ENCODE measurements at places on chromosomes 1 and 21.
A peak's percentile ranks its signal among the peaks of the same experiment; 100 is the strongest.

DNA sequence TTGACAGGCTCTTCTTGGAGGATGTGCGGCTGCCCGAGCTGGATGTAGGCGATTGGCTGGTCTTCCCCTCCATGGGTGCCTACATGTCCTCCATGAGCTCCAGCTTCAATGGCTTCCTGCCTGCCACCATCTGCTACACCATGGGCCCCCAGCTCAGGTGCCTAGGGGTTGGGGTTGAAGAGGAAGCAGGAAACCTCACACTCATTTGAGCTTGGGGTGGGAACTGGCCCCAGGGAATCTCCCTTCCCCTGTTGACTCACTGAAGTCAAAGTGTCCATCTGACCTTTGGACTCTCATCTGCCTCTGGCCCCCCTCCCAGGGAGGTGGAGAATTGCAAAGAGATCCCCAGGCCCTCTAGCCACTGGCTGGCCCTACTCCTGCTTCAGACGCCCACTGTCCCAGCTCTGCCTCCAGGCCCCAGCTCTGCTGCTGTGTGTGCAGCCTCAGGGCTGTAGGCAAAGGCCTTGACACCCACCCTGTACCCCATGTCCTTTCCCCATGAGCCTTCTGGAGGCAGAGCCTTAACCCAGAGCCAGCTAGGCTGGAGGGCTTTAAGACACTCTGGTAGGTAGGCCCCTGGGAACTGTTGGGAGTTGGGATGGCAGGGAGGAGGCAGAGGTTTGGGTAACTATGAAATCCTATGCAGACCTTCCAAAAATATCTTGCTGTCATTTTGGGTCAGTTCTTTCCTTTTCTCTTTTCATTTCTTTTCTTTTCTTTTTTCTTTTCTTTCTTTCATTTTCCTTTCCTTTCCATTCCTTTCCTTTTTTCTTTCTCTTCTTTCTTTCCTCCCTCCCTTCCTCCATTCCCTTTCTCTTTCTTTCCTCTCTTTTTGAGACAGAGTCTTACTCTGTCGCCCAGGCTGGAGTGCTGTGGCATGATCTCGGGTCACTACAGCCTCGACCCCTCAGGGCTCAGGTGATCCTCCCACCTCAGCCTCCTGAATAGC is 66.9 kb upstream of the TINAGL1 start:
- DNase-seq, result no peak

DNA sequence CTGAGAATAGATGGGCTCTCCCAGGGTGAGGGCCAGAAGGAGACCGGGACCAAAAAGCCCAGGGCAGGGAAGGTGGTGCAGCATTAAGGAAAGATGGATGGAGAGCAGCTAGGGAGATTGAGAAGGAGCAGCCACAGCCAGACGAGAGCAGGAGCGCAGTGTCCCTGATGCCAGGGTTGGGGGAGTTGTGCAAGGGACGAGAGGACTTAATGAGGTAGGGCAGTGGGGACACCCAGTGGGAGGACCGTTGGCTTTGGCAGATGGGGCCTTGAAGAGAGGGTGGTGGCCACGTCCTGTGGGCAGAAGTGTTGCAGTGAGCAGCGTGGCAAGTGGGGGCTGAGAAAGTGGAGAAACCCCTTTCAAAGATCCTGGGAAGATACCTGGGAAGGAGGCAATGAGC is 38.0 kb upstream of the KDM4A start:
- DNase-seq, result no peak

GRCh38 chr1:116579259-116579875 is 8.5 kb upstream of the CD58 start:
- DNase-seq, result no peak

GRCh38 chr1:210901981-210902770 is 231.8 kb downstream of the KCNH1 start:
- DNase-seq, result no peak

GRCh38 chr1:236280438-236281197 is 1.1 kb downstream of the ERO1B start:
- DNase-seq, result no peak

DNA sequence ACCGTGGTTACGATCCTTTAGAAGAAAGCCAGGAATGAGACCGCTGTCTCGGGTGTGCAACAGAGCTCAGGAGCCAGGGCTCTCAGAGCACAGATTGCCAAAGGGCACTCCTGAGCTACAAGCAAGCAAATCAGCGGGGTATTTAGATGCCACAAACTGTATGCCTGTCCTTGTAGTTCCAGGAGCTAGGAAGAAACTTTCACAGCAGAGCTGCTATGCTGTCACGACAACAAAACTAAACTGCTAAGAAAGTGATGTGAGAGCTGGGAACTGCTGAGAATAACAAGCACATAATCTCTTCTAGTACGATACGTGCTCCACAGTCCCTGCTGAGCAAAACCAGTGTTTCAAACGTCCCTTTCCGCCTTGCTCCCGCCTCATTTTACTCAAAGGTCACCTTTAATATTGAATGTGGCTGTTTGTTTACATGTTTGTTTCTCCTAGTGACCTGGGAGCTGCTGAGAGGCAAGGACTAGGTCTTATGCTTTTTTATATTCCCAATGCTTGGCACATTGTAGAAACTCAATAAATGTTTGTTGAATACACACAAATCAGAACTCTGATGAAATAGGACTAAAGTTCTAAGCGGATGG is 14.7 kb downstream of the GREM2 start:
- DNase-seq, result no peak

GRCh38 chr1:10973956-10974881 is 38.2 kb upstream of the TARDBP start:
- no peak for DNase-seq

DNA sequence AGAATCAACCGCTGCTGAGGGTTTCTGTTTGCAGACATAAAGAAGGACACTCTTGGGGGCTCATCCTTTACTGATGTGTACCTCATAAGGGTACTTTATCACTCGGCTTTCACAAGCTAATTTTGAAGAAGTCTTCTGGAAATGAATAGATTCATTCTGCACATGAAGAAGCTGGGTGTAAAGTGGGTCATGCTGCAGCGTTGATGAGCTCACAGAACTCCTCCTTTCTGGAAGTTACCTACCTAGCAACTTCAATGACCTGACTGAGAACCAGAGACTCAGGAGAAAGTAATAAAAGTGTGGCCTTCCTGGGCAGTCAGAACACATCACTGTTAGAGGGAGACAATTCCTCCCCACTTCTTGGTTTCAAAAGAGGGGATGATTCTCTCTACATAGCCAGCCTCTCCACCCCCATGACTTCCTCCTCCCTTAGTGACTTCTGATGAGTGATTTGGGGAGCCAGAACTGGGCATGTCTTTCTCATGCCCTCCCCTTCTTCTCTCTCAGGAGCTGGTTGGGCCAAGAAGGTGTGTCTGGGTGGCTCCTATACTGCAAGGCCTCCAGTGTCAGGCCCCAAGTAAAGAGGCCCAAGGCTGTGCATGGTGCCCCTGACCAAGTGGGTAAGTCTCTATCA is 27.0 kb downstream of the PCNX2 start:
- DNase-seq, result no peak

DNA sequence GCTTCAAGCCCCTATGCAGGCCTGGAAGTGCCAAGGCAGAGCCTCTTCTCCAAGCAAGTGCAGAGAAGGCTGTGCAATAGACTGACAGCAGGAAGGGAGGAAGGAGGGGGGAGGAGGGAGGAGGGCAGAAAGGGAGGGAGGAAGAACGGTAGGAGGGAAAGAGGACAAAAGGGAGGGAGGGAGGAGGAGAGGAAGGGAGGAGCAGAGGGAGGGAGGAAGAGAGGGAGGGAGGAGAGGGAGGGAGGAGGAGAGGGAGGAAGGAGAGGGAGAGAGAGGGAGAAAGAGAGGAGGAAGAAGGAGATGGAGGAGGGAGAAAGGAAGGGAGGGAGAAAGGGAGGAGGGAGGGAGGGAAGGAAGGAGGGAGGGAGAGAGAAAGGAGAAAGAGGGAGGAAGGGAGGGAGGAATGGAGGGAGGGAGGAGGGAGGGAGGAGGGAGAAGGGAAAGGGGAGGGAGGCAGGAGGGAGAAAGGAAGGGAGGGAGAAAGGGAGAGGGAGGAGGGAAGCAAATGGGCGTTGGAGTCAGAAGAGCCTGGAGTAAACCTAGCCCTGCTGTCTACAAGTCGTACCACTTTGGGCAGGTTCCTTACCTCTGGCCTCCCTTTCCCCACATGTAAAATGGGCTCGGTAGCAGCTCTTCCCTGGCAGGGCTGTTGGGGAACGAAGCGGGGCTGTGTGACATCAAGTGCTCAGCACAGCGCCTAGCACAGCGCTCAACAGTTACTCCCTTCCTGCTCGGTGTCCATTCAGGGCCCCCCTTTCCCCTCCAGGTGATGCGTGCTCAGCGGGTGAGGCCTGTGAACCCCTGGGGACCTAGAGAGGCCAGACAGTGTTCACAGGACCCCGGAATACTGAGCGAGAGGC is 244.6 kb downstream of the NPHP4 start:
- no peak for DNase-seq

GRCh38 chr1:234862360-234862943 is 252.5 kb upstream of the IRF2BP2 start:
- no peak for DNase-seq

GRCh38 chr1:95582746-95583145 is 348.7 kb downstream of the RWDD3 start:
- no peak for DNase-seq

- no peak for DNase-seq
Measured at GRCh38 chr1:165954940-165955339, 127.5 kb downstream of the UCK2 start.

GRCh38 chr1:160124705-160125478 is 9.3 kb downstream of the ATP1A2 start:
- DNase-seq, result no peak

- no peak for DNase-seq
Measured at GRCh38 chr1:176157995-176158394, 49.1 kb downstream of the COP1 start.

GRCh38 chr1:96634883-96635282 is 86.7 kb upstream of the PTBP2 start:
- peak; percentile 53 for DNase-seq

GRCh38 chr1:22526098-22526497 is 37.2 kb upstream of the EPHA8 start:
- DNase-seq, result no peak

GRCh38 chr1:37890378-37891014 is 31.1 kb upstream of the MTF1 start:
- peak; percentile 35 for DNase-seq

DNA sequence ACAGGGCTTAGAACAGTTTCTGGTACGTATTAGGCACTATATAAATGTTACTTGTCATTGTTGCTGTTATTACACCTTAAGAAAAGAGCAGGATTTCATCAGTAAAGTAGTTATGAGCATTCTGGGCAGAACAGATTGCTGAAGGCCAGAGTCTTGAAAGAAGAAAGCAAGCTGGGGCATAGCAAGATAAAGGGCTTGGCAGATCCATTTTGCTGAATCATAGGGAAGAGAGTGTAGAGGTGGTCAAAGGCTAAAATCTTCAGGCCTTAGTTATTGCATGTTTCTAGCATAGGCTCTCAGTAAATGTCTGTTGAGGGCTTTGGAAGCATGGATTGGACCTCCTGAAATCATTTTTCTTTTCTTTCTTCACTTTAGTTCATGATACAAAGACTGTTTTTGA is 67.5 kb downstream of the PLA2G4A start:
- no peak for DNase-seq

GRCh38 chr1:28877132-28877781 is 37.1 kb upstream of the EPB41 start:
- peak; percentile 90 for DNase-seq

DNA sequence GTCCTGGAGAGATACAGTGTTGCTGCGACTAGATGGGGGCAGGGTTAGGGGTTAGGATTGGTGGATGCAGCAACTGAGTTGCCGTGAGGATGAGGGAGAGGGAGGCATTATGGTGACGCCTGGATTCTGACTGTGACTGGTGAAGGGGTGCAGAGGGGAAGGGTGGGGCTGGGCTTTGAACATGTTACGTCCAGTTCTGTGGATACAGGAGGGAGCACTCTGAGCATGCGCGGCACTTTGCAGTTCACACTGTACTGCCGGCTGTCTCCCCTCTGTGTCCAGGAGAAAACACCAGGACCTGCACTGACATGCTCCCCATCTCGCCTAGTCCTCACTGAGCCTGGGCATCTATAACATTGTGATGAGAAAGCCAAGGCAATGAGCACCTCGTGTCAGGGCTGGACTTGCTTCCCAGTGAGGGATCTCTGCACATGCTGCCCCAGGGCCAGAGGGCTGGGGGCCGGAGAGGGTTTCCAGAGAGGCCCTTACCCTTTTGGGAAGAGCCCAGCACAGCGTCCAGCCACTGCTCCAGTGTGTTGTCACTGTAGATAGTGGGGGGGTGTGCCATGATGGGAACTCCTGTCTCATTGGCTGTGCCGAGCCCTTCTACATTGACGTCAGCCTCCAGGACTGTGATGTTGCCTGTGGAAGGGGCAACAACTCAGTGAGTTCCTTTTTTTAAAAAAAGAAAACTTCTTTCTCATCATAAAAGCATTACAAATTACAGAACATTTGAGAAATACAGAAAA is 7.6 kb downstream of the FAM151A start:
- DNase-seq, result no peak

DNA sequence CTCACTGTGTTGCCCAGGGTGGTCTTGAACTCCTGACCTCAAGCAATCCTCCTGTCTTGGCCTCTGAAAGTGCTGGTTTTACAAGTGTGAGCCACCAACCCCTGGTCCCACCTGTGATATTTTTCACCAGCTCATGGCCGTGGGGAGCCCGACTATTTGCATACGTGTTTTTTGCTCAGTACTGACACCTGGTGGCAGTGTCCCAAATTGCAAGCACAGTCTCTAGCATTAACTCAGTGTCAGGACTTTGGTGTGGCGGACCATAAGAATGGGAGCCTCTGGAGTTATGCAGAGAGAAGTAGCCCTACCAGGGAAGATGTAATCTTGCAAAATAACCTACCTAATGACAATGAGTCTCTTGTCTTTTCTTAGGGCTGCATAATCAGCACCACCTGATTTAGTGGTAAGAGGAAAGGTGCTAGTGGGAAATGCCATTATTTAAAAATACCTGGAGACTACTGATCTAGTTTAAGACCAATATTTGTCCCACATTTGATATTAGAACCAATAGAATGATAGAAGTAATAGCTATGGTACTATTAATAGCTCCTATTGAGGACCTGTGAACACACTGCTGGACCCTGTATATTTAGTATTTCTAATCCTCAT is 305.4 kb downstream of the DISC1 start:
- no peak for DNase-seq

- no peak for DNase-seq
Measured at GRCh38 chr1:94832446-94832845, 12.3 kb downstream of the SLC44A3 start.

DNA sequence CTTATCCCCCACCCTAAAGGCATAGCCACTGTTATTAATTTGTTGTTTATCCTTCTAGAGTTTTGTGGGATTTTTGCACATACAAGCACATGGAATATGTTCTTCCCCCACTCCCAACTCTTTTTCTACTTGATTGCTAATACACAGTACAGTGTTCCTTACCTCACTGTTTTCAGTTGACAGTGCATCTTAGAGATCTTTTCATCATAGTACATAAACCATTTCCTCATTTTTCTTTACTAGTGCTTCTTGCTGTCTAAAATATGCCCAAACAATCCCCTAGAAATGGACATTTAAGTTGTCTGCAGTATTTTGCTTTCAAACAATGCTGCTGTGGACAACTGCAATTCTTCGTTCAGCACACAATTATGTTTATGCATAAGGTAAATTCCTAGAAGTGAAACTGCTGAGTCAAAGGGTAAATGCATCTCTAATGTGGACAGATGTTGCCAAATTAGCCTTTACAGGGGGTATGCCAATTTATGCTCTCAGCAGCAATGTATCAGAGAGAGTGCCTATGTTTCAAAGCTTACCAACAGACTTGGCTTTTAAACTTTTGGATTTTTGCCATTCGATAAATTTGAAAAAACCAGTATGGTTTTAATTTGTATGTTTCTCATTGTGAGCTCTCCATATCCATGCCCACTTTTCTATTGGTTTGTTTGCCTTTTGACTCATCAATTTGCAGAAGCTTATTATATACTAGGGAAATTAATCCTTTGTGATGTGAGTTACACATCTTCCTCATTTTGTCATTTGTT is 132.6 kb downstream of the MRPS6 start:
- no peak for DNase-seq

- peak; percentile 6 for DNase-seq
Measured at GRCh38 chr1:88973520-88974137, 18.8 kb downstream of the KYAT3 start.

All from DMS153 (cell line).